ENCODE measurements at places on chromosomes 16 and 17.

DNA sequence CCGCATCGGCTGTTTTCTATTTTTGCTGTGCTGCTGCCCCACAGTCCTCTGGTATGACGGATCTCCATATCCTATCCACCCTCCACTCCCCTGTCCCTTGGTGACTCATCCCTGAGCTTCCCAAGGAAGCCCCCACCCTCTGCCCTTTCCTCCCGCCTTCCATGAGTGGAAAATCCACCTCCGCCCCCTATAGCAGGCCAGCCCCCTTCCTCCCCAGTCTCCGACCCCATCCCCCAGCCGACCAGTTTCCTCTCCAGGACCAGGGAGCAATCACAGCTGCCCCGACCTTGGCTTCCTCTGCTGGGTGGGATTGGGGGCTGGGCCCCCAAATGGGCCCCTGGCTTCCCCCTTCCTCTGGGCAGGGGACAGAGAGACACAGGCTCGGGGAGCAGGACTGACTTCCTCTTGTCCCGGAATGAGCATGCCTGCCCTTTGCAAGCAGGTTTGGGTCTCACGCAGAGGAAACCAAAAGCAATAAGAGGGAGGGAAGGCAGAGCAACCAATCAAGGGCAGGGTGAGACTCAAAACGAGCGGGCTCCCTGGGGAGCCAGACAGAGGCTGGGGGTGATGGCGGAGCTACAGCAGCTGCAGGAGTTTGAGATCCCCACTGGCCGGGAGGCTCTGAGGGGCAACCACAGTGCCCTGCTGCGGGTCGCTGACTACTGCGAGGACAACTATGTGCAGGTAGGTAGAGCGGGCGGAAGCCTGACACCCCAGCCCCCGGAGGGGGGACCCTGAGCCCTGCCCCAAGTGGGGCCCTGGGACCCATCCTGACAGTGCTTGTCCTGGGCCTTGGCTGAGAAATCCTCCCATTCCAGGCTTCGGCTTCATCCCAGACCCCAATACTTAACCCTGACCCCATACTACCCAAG, at the start of the genes ABI3 and GNGT2:
Gene ABI3, plus strand, starts transcription at position 550 of the 872 bp plus-strand sequence. Its CDS starts 18 bp downstream, at position 568.
Gene GNGT2, minus strand, starts transcription at position 417 of the 872 bp plus-strand sequence. CDS start 3,152 bp downstream, outside the sequence.
- peak; percentile 54 for DNase-seq

DNA sequence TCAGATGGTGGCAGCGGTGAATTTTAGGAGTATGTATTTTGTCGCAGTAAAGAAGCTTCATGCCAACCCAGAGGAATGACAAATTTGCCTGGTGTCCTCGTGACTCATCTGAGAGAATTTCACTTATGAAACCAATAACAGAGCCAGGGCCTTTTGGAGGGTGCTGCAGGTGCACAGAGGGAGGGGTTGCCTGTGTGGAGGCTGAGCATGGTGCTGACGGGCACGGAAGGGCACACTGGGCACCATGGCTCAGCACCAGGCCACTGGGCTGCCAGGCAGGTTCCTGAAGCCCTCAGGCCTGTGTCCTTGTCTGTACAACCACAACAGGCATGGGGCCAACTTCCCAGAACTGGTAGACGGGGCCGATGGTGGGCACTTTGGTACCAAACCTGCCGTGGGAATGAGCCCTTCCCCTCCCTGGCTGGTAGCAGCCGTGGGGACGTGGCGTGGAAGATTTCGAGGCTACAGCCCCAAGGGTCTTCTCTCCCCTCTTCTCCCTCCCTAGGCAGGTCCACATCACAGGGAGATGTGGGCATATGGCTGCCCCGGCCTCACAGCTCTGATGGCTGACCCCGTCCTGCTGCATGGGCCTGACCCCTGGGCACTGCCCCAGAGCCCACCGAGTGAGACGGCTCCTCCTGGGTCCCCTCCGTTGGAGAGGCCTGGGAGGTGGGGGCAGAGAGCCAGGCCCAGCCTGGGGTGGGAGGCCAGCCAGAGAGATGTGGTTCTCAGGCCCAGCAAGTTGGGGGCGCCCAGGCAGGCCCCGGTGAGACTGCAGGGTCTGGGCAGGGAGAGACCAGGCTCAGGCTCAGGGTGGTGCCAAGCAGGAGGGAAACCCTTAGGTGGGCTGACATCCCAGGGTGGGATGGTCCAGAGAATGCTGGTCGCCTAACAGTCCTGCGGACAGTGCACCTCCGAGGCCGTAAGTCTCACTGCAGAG, 30.2 kb upstream of the ZNF469 start:
- no peak for DNase-seq

GRCh38 chr16:75241412-75241811, 10.0 kb downstream of the BCAR1 start:
- DNase-seq, result no peak

DNA sequence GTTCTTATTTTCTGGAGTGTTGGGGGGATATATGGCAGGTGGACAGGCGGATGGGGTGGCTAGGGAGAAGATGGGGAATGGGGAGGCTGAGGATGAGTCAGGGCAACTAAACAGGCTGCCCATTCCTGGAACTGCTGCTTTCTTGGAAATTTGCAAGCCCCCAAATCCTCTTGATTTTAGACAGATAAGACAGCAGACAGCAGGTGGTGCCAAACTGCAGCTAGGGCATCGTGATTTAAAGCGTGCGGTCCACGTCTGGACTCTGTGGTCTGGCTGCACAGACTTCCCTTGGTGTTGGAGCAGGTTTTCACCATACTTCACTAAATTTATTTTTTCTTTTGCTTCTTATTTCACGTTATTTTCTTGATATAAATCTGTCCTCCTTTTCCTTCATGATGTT, 10.9 kb upstream of the KRT24 start:
- no peak for DNase-seq

- DNase-seq, result no peak
These were observed 129.0 kb upstream of the CIBAR2 start for GRCh38 chr16:85240982-85241924.

DNA sequence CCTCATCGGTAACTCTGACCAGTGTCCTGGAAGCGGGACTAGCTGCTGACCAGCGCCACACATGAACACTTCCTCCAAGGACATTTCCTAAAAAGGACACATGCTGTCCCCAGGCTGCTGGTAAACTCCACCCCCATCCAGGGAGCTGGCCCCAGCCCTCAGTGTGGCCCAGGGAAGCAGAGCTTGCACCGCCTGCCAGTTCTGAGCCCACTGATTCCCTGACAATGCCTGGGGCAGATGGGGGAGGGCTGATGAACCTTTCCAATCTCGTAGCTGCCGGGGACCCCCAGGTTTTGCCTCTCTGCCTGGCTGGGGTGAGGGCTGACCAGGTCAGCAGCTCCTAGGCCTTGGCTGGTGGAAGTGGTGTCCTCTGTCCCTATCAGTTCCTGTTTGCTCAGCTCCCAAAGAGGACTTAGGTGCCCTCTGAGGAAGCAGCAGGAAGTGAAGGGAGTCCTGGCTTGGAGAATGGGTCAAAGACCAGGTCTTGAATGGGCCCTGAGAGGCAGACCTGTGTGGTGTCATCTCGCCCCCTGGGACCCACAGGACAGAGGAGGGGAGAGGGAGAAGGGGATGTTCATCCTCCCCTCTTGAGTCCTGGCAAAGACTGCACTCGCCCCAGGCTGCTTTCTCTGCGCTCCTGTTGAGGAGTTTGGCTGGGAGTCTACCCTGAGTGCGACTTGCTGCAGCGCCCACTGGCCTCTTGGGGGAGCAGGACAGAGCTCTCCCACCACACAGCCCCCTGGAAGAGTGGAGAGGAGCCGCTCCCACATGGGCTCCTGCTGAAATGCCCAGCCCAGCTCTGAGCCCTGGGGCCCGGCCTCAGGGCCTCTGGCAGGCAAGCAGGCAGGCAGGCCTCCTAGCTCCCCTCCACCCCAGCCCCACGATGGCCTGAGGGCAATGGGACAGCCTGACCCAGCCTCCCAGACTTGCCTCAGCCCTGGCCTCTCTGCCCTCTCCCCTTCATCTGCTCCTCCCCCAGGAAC, 16.8 kb downstream of the PDK2 start:
- no peak for DNase-seq

GRCh38 chr16:24156777-24157176, 99.4 kb upstream of the CACNG3 start:
- no peak for DNase-seq

DNA sequence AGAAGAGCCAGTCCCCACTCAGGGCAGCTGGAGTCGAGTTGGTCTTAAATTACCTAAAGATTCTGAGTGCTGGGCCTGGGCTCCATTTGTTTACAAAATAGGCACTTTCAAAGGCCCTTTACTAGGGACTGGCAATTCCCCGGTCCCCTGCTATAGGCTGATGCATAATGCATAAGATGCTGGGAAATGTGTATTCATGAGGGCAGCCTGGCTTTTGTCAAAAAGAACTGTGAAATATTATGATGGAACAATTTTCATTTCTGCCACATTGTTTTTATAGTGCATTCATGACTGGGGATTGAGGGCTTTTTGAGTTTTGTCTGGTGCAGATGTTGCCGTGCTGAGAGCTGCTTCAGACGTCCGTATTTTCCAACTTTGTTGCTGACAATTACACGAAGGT, 617.0 kb upstream of the CDH5 start:
- DNase-seq, result no peak

- DNase-seq, result no peak
These were observed 13.1 kb upstream of the BCAR1 start for GRCh38 chr16:75264457-75264998.

DNA sequence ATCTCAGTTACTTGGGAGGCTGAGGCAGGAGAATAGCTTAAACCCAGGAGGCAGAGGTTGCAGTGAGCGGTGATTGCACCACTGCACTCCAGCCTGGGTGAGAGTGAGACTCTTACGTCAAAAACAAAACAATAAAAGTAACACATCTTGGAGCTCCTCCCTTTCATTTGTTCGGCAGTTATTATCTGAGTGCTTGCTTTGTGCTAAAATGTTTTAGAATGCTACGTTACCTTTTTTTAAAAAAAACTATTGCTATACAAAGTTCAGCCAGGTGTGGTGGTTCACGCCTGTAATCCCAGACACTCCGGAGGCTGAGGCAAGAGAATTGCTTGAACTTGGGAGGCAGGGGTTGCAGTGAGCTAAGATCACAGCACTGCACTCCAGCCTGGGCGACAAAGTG, 15.8 kb downstream of the IST1 start:
- DNase-seq, result no peak

DNA sequence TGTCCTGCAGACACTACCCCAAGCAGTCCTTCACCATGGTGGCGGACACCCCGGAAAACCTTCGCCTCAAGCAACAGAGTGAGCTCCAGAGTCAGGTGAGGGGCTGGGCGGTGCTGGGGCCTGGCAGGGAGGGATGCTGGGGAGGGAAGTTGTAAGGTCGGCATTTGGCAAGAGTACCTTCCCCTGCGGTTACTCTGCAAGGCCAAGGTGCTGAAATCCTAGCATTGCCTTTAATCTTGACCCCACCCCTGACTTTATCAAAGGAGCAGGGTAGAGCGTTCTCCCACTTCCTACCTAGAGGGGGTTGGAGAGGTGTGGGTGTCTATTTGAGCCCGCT, 20.5 kb downstream of the LASP1 start:
- no peak for DNase-seq

DNA sequence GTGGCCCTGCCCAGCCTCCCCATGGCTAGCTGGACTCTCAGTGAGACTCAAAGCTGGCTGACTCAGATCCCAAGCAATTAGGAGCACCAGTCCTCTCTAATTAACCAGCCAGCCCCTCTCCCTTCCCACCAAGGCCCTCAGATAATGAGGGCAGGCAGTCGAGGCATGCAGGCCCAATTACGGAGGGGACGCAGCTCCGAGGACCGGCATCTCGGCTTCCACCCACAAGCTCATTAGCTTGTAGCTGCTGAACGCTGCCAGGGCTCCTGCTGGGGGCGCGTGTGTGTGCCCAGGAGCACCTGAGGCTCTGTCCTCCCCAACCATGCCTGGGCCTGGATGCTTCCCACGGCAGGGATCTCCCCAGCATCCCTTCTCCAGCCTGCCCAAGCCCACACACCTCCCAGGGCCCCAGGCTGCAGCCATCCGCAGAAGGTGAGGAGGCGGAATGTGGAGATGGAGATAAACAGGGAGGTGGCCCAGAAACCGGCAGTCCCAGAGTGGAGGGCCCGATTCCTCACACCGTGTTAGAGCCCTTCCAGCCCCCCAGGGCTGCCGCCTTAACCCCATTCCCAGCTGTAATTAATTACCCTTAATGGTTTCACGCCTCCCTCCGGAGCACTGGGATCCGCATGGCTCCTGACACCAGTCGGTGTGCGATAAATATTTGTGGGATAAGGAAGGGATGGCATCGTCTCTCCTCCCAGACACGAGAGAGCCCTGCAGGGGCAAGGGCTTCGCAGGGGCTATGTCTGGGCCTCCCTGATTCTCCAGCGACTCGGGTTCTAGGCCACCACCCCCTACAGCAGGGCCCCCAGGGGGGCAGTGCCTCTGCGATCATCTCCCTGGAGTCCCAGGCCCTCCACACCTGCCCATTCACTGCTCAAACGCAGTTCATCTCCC, 42.2 kb downstream of the RPH3AL start:
- DNase-seq, result no peak

- no peak for DNase-seq
These were observed 30.2 kb upstream of the NAT9 start for GRCh38 chr17:74806334-74806733.

- no peak for DNase-seq
These were observed 7.9 kb upstream of the PLEKHG4 start for GRCh38 chr16:67271446-67271845.

DNA sequence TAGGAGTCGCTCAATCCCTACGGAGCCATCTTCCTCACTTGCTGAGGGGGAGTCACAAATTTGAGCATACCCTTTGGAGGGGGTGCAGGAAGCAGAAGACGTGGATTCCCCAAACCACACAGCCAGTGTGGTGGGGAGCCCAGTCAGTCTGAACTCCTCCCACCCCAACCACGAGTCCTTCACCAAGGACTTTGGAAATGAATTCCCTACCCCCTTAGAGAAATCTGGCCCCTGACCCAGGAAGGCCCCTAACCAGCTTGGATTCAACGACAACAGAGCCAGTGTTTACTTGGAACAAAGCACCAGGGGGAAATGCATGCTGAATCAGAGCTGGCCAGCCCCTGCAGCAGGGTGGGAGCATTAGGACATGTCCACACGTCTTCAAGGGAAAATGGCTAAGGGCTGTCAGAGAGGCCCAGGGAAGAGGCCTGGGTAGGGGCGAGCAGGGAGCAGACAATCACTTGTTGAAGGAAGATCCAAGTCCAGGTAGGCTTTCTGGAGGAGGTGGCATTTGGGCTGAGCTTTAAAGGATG, 5.5 kb upstream of the TMEM92 start:
- DNase-seq, result no peak

DNA sequence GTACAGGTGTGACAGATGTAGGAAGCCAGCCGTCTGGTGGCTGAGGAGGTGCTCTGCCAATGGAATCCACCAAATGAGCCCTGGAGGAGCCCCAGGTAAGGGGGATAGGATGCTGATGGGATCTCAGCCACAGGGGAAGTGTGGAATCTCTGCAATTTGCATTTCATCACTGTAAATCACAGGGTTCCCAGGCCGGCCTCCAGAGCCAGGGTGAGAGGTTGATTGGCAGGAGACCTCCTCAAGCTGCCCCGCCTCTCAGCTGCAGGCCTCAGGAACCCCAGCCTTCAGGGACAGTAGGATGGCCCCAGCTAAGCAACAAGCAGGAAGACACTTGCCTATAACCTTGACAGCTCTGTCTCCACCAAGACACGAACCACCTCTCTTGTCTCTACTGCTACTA, 39.4 kb downstream of the RTN4RL1 start:
- no peak for DNase-seq

DNA sequence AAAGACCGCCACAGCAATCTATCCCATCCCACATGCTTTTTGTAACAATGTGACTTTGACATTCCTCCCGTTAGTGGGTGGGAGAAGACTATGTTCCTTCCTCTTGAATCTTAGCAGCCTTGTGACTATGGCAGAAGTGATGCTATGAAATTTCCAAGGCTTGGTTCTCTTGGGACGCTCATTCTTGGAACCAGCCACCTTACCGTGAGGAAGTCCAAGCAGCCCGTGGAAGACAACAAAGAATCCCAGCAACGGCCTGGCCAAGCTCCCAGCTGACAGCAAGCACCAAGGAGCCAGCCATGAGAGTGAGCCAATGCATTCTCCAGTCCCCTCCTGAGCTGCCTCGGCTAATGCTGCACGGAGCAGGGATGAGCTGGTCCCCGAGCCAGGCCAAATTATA, 62.3 kb downstream of the VPS53 start:
- no peak for DNase-seq
